GM04504 (cell line): ENCODE measurements at places on chromosomes 13 and 19.

GRCh38 chr19:12766051-12766521 lies 9.3 kb downstream of the HOOK2 start:
- no peak for DNase-seq

- no peak for DNase-seq
These were observed 3.2 kb downstream of the GPR183 start for GRCh38 chr13:99303863-99304521.

GRCh38 chr13:109160887-109161669 lies 531.7 kb downstream of the MYO16 start:
- no peak for DNase-seq

DNA sequence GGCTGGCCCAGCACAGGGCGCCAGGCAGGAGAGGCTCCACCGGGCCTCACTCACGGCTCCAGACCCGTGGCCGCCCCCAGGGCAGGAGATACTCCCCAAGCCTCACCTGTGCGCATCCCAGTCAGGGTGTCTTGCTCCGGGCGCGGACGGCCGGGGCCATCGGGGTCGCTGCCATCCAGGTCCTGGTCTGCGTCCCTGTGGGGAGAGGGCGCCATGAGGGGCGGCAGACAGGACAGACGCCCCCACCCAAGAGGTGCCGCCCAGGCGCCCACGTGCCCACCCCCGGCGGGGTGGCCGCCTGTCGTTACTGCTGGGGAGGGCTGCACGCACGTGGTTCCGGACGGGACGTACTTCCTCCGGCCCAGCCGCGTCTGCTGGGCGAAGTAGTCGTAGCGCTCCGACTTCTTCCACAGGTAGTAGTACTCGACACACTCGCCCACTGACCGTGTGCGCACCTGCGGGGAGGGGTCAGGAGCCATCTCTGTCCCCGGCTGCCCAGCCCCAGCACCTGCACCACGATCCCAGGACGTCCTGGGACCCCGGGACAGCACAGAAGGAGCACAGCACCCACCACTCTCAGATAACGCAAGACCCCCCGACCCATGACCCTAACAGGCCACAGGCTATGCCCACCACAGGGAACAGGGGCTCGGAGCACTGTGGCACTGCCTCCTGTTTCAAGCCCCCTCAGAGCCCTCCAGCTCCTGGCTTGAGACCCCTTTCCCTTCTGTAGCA lies 17.4 kb upstream of the PLPP2 start:
- DNase-seq = no peak
